ENCODE measurements at places on chromosomes 2 and 18. TPM values are rescaled to one million over a fixed set of nuclear protein-coding genes. Genes with fewer than 3 reads are reported as not detected.

- no peak for DNase-seq
These were observed 97.0 kb upstream of the SMAD2 start for GRCh38 chr18:48027401-48027963.

DNA sequence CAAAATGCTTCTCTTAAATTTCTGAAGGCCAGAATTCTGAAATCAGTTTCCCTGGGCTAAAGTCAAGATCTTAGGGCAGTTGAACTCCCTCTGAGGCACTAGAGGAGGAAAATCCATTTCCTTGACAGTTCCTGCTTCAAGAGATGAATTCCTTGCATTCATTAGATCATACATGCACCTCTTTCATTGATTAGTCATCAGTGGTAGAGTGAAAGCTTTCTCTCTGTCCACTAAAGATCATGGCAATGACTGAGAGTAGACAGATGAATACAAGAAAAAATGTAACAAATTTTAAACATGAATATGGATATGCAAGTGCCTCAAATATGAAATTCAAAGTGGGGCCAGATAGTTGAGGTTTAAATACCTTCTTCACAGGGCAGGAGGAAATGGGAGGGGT is 693.4 kb upstream of the TMEFF2 start:
- no peak for DNase-seq

- DNase-seq: peak; percentile 46
These were observed 191.8 kb downstream of the FTCDNL1 start for GRCh38 chr2:199659207-199659606.

FMNL2 gene
- 5.5 TPM for total RNA-seq

SGO2 gene
- 1.6 TPM for total RNA-seq

- no peak for DNase-seq
These were observed 278.7 kb upstream of the PXDN start for GRCh38 chr2:2022941-2023586.

TBR1 gene
- not detected for total RNA-seq

GRCh38 chr2:70907130-70908057 is 28.3 kb upstream of the ATP6V1B1 start:
- no peak for DNase-seq

KHK gene
- total RNA-seq: 2.9 TPM

GRCh38 chr2:60158262-60158661 is 395.2 kb downstream of the BCL11A start:
- DNase-seq: no peak

DNA sequence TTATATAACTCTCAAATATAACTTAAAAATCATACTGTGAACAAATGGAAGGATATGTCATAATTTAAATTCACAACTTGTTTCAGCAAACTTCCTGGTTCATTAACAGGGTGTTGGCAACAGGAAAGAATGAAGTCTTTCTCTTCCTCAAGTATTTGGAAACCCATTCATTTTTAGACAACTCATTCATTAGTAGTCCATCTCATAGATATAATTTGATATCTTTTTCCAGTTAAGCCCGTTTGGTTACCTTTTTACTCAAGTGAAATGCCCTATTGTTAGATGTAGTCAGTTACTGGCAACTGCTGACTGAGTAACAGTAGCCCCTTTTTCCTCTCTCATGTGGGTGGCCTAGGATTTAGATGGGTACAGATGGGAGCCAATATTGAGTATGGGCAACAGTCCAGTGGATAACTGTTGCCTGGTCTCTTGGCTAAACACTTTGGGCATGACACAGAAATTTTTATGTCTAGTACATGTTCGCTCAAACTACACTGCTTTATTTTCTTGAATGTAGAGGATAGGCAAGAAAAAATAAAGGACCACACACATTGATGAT is 4.6 kb upstream of the UGP2 start:
- no peak for DNase-seq

DNA sequence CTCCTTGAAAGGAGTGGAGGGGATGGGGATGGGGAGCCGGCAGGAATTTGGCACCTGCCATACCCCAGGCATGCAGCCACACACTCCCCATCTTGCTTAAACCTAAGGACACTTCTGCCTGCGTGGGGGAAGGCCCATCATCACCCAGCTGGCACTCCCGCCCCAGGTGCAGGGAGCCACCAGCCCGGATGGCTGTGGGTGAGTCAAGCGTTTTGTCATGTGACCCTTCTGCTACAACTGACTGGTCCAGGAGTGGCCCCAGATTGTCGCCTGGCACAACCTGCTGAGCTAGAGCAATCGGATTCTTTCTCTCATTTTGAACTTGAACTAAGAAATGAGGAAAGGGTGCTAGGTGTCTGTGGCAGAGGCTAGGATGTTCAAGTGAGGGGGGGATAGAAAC is 61.3 kb downstream of the TSN start:
- DNase-seq: no peak

GRCh38 chr2:63553049-63553448 is 35.2 kb downstream of the WDPCP start:
- no peak for DNase-seq

GRCh38 chr2:74293191-74293991 is 49.8 kb downstream of the SLC4A5 start:
- no peak for DNase-seq

LOXHD1 gene
- total RNA-seq: 0.49 TPM

GRCh38 chr2:7765236-7765635 is 848.0 kb downstream of the RNF144A start:
- DNase-seq: no peak

IL36G gene
- total RNA-seq: not detected

GRCh38 chr2:66477135-66477842 is 42.4 kb downstream of the MEIS1 start:
- DNase-seq: no peak

DNA sequence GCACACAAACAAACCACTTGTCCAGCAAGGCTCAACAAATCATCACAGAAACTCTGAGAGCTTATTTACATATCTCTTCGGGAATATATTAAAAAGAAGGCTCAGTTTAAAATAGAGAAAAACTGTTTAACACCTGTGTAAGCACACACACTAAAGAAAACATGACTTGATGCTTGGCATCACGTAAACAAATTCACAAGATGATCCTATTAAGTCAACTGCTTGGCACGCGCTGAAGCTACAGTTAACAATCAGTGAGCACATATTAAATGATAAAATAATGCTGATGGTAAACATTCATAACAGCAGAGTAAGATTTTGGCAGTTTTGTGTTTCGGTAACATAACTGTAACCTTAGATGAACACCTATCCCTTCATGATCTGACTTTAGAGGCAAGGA is 4.3 kb upstream of the HES6 start:
- DNase-seq: no peak

DNA sequence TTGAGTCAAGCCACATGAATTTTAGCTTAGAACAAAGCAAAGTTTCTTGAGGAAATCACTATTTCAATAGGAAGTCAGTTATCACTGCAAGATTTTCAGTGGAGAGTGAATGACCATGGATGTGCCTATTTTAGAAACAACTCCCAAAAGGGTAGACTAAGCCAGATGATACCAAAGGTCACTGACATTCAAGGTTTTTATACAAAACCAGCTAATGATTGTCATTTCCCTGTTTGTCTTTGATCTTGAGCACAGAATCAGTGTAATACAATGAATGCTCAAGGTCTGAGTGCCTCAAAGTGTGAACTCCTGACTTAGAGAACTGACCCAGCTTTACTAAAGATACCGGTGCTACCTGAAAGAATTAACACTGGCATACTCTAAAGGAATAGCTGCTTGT is 60.5 kb downstream of the CDH2 start:
- no peak for DNase-seq

NEB gene
- total RNA-seq: 30.5 TPM

WNT10A gene
- total RNA-seq: not detected

DNA sequence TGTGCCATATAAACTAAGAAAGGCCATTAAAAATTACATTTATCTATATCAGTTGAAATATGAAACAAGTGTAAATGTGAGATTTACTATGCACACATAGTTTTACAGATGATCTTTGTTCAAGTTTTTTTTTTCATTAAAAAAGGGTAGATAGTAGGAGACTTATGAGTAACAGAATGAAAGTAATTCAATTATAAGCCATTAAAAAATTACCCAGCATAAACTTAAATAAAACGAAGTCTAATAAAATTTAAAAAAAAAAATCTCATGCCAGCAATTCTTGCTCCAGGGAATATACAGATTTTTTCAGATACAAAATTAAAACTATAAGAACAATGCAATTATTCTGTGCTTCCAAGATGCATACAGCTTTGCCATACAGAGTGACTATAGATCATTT is 118.3 kb upstream of the RNU4ATAC start:
- DNase-seq: no peak

DNA sequence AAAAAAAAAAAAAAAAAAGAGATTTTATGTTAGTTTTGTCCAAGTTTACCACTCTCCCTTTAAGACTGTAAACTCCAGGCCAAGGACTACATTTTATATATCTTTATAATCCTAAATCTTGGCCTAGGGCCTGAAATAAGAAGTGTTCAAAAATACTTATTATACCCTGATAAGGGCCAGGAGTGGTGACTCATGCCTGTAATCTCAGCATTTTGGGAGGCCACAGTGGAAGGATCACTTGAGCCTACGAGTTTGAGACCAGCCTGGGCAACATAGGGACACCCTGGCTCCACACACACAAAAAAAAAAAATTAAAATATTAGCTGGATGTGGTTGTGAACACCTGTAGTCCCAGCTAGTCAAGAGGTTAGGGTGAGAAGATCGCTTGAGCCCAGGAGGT is 12.7 kb downstream of the TRIP12 start:
- no peak for DNase-seq

KCNJ3 gene
- 4.2 TPM for total RNA-seq

DNA sequence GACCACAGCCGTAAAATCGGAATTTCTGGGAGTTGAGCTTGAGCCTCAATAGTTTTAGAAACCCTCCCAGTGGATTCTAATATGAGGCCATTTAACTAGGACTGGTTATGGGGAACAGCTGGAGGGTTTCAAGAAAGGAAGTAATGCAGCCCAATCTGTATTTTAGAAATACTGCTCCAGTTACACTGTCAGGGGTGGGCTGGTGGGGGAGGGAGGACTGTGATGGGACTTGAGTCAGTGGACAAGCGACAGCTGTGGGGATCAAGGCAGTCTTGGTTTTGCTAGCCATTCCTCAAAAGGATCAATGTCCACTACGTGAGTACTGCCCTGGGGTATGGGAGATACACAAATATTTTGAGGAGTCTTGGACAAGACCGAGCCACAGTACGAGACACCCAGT is 34.8 kb downstream of the ASB1 start:
- DNase-seq: no peak

GRCh38 chr2:149259136-149259535 is 71.3 kb upstream of the LYPD6 start:
- no peak for DNase-seq

MGAT4A gene
- 18.4 TPM for total RNA-seq

GRCh38 chr2:133484106-133484505 is 84.2 kb downstream of the NCKAP5 start:
- DNase-seq: no peak

DNA sequence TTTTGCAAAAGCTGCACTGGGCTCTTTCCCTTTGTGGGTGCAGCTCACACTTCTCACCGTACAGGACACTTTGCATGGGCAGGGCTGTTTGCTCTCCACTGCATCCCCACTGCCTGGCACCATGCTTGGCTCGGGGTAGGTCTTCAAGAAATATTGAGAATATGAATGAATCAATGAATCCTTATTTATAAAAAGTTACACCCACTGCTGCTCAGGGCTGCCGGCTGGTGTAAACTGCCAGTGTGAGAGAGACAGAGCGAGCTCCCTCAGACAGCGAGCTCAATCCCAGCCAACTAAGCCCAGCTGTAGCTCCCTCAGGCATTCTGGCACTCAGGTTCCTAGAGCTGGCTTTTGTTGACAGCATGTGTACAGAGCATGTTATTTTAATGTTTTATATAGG is 3.4 kb downstream of the TMEM185B start:
- DNase-seq: no peak

DNA sequence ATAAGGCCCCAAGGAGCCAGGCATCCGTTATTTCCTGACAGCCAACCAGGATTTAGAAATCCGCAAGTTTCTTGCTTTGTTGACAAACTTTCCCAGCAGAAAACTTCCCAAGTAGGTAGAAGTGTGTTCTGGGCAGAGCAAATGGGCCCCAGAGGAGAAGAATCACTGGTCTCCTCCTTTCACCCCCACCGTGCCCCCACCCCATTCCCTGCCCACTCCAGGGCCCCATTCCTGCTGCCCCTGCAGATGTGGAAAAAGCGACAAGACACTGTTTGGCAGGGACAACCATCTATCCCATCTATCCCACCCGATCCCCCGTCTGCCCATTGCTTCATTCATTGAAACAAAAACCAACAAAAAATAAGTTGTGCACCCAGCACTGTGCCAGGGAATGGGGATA is 10.2 kb upstream of the FAHD2A start:
- DNase-seq: no peak

TRIM43 gene
- total RNA-seq: not detected

UGT1A8 gene
- not detected for total RNA-seq

MBOAT2 gene
- total RNA-seq: 5.3 TPM

- no peak for DNase-seq
These were observed 462.4 kb upstream of the MYT1L start for GRCh38 chr2:2793514-2793913.

DNA sequence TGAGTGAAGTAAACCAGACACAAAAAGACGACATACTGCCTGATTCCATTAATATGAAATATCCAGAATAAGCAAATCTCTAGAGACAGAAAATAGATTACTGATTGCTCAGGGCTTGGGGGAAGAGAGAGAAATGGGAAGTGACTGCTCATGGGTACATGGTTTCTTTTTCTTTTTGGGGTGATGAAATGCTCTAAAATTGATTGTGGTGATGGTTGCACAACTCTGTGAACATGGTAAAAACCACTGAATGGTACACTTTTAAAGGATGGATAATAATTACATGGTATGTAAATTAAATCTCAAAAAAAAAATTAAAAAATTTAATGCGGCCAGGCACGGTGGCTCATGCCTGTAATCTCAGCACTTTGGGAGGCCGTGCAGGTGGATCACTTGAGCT is 39.3 kb downstream of the RPL31 start:
- DNase-seq: no peak

- DNase-seq: no peak
These were observed 33.5 kb upstream of the RAB27B start for GRCh38 chr18:54794823-54795222.

PRR30 gene
- not detected for total RNA-seq

SERPINB4 gene
- total RNA-seq: not detected

DNA sequence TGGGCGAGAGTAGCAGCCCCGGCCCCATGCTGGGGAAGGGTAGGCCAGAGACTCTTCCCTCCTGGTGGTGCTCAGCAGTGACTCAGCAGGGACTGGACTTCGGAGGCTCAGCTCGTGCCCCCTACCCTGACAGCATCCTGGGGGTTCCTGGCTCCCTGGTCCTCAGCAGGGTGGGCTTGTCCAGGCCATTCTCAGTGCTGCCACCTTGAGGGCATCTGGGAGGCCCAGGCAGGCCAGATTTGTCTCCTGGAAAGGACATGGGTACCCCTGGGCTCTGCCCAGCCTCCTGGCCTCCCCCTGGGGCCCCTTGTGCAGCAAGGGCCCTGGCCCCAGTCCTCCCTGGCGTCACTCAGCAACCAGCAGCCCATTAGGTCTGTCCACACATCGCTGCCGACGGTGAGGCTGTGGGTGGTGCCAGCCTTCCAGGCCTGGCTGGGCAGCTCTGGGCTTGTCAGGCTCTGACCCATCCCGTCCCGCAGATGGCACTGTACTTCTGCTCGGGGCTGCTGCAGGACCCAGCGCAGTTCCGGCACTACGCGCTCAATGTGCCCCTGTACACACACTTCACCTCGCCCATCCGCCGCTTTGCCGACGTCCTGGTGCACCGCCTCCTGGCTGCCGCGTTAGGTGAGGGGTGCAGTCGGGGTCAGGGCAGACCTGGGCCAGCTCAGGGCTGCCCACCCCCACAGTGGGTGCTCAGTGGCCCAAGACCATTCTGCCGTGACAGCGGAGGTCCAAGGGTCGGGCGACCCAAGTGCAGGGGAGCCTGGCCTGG is 45.0 kb upstream of the ALPP start:
- no peak for DNase-seq

Data from left ventricle myocardium inferior (tissue), 1 donor.